ENCODE measurements at places on chromosomes 7 and 10.
A peak's percentile ranks its signal among the peaks of the same experiment; 100 is the strongest.

GRCh38 chr7:154864523-154864891 is 138.4 kb downstream of the PAXIP1 start:
- DNase-seq = no peak

- DNase-seq = no peak
Observed at GRCh38 chr7:80309377-80309776, 174.7 kb downstream of the GNAI1 start.

DNA sequence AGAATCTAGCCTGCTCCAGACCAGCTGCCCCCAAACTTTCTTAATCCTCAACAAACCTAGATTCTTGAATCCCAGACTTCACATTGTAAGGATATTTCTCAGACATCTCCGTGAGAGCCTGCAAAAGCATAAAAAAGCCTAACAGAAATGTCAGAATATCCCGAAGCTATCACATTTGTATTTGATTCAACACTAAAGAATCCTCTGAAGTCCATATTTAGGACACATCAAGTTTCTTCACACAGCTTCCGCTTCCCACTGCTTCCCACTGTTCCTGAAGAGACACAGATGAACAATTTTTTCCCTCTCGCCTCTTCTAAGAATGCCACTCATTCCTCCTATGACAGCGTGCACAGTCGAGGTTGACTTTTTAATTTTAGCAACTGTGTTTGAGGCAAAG is 396.2 kb upstream of the IGFBP3 start:
- DNase-seq = no peak

- no peak for DNase-seq
Observed at GRCh38 chr7:24158975-24159374, 125.0 kb upstream of the NPY start.

- no peak for DNase-seq
Observed at GRCh38 chr10:79128923-79129305, 60.1 kb downstream of the ZMIZ1 start.

- DNase-seq = no peak
Observed at GRCh38 chr7:149473251-149473650, 12.4 kb upstream of the ZNF777 start.

DNA sequence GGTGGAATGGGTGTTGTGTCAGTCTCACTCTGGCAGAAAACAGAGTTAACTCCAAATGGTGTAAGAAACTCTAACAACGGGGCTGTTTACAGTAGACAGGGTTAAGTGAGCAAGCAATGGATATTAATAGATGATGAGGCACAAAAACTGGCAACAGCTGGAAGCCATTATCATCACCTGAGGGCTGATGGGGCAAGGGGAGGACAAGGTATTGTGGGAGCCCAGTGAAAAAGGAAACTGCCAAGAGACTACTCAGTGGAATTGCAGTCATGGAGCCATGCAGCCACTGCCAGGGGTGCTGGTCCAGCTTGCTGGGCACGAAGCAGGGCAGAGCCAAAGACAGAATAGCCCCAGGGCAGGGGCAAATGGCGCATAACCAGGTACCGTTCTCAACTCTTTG is 260.7 kb downstream of the BICC1 start:
- DNase-seq = no peak

- no peak for DNase-seq
Observed at GRCh38 chr10:14478604-14479003, 147.9 kb upstream of the FRMD4A start.

- DNase-seq = no peak
Observed at GRCh38 chr7:130293521-130293920, 560 bp downstream of the CPA4 start.

DNA sequence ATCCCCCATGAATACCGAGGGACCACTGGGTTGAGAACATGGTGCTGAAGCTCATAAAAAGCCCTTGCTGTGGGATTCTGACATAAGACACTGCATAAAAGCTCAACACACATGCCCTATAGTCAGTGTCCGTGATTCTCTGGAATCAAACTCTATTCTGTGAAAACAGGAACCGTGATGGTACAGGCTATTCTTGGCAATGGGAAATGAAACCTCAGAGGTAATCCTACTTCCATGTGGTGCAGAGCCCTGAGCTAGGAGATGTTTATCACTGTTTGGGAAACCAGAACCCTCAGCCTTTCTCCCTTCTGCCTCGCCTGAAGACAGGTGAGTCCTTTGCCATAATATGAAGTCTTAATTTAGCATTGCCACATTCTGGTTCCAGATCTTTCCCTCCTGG is 80.8 kb upstream of the PRSS1 start:
- DNase-seq = no peak

GRCh38 chr10:5946786-5947185 is 30.6 kb downstream of the IL15RA start:
- no peak for DNase-seq

DNA sequence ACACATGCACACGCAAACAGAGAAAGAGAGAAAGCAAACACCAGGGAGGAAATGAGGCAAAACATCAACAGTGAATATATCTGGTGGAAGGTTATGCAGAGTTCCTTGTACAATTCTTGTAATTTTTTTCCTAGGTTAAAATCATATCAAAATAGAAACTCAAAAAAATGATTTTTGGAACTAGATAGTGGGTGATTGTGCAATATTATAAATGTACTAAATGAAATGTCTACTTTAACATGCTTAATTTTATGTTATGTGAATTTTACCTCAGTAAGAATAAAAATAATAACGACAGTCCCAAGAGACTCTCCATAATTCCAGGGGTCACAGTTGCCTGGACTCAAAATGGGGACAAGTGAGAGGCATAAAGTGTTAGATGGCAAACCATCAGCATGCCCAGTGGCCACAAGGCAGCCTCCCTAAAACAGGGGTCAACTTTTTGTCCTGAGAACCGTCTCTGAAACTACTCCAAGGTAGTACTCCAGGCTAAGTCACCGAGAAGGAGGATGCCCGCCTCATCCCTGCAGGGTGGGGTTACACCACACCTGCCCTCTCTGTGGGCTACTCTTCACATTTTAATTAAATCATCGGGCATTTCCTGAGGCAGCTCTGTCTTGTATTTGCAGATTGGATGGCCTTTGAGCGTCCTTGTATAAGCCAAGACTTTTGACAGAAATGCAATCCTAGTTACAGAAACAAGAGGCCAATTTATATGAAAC is 267.7 kb downstream of the ELMO1 start:
- DNase-seq = no peak

- no peak for DNase-seq
Observed at GRCh38 chr10:113121153-113121552, 171.1 kb downstream of the TCF7L2 start.

DNA sequence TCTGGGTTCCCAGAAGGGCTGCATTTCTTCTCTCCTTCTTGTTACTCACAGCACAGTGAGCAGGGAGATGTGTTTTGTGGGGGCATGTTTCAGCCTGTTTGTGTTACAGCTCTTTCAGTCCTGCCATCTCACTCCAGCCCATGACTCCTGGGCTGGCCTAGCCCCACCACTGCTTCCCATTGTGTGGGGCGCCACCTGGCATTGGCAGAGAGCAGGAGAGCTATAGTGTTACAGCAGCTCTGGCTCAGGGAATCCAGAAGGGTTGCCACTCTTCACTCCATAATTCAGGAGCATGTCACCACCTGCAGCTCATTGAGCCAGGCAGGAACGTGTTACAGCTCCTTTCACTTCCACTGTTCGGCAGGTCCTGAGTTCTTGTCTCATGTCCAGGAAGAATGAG is 30.0 kb downstream of the CLDN12 start:
- no peak for DNase-seq

GRCh38 chr7:105934572-105935185 is 28.4 kb upstream of the CDHR3 start:
- no peak for DNase-seq

DNA sequence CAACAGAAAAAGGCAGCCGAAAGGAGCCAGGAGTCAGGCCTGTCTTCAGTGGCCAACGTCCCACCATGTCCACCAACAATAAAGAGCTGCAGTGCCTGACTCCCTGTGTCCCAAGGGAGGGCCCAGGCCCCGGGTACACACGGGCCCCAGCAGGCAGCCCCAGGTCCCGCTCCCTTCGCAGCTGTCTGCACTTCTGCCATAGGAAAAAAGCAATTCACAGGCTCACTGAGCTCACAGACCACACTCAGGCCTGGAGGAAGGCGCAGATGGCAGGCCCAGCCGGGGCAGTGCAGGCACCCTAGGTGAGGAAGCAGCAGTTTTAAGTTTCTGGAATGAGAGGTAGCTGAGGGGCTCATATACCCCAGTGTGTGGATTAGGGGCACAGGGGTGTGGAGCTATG is 100.5 kb downstream of the PRKAG2 start:
- DNase-seq = no peak

- no peak for DNase-seq
Observed at GRCh38 chr10:79180414-79181221, 111.9 kb downstream of the ZMIZ1 start.

DNA sequence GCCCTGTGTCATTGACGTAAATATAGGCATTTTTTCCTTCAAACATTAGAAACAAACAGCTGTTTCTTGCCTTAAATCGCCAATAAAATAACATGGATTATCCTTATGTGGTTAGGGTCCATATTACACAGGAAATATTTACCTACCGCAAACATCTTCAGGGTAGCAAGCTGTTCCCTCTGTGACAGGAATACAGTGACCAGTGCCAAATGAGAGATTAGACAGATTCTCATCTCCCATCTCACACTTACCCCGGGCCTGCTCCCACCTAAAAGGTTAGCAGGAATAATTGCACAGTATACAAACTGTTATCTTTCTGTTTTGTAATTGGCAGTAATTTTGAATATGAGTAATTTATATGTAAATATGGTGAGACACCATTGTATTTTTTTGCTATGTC is 16.5 kb downstream of the MKI67 start:
- no peak for DNase-seq

DNA sequence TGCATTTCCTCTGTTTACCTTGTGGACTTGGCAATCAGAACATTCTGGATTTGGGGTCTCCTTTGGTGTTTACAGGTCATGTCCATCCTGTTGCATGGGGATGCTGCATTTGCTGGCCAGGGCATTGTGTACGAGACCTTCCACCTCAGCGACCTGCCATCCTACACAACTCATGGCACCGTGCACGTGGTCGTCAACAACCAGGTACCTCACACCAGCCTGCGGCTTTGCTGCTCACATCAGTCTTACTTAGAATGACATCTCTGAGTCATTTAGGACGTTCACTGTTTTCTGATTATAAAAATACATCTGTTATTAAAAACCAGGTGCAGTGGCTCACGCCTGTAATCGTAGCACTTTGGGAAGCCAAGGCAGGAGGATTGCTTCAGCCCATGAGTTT is 67.0 kb upstream of the ZMIZ2 start:
- DNase-seq = no peak

- DNase-seq = peak; percentile 68
Observed at GRCh38 chr7:103447073-103447960, 1.3 kb upstream of the SLC26A5 start.

DNA sequence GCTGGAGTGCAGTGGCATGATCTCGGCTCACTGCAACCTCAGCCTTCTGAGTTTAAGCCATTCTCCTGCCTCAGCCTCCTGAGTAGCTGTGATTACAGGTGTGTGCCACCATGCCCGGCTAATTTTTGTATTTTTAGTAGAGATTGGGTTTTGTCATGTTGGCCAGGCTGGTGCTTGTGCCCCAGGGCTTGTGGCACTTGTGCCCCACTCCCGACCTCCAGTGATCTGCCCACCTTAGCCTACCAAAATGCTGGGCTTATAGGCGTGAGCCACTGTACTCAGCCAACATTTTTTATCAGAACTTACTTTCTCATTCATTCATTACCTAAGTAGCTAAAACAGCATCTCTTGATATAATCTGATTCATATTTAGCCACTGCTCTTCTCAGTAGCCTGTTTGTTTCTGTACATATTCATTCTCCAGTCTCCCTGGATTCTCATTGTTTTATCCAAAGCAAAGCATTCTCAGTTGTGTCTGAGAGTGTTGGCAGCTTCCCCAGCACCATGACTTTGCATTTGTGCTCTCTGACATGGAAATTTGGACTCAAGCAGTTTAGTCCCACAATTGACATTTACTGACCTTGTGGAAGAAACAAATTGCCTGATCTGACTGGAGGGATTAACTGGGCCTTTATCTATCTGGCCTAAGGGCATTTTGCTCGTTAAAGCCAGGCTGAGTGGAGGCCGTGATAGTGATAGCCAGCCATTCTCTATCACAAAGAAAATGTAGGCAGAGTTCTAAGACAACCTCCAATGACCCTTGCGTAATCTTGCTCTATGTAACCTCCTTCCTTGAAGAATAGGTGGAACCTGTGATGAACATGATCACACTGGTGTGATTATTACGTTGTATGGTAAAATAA is 44.9 kb downstream of the AKR1B15 start:
- DNase-seq = no peak

DNA sequence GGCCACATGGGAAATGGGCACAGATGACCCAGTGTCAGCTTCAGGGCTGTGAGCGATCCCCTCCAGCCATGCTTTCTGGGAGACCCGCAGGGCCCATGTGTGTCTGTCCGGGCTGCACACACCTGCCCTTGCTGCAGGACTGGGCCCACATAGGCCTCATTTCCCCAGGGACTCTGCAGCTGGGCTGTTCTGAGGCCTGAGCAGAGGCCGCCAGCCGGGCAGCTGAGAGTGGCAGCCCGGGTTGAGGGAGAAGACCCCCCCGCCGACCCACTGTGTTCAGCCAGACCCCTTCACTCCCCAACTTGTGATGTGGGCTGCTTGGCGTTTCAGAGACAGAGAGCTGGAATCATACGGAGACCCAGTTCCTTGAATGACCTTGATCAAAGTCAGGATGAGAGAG is 50.1 kb upstream of the DPYSL4 start:
- DNase-seq = no peak

GRCh38 chr10:132671228-132672154 is 114.5 kb downstream of the NKX6-2 start:
- DNase-seq = no peak

DNA sequence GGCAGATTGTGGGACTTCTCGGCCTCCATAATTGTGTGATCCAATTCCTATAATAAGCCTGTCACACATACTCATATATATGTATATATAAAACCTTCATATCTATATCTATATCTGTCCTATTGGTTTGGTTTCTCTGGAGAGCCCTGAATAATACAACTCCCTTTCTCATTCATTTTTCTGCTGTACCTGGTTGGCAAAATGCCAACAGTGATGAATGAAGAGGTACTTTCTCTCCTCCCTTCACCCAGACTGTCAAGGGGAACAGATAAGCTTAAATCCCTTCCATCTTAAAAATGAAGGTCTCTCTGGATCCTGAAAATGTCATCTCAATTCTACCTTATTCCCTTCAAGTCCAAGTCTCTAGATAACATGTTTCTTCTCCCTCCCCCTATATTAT is 60.3 kb upstream of the FOXP2 start:
- no peak for DNase-seq

- DNase-seq = no peak
Observed at GRCh38 chr10:48431871-48432270, 125.4 kb downstream of the MAPK8 start.

DNA sequence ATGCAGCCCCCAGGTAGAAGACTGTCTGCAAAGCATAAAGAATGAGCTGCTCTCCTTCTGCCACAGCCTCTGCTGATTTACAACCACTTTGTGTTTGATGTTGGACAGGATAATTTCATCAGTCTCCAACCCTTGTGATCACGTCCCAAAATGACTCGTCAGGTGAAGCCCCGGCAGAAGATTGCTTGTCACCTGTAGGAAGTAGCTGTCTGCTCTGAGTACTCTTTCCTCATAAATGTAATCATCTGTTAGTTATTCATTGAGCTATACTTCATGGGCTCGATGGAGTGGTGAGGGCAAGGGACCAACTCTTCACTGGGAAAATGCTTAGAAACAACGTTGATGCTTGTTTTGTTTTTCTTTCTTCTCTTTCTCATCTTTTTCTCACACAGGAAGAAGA is 290.9 kb upstream of the SP8 start:
- DNase-seq = no peak

GRCh38 chr10:62852961-62853702 is 37.0 kb upstream of the EGR2 start:
- peak; percentile 70 for DNase-seq

Data from activated CD8-positive, alpha-beta memory T cell treated with anti-CD3 and anti-CD28 coated beads, Interleukin-2, amount 50 U/mL, for 48 hours (primary cell).